Mesenteric fat pad (tissue), 1 donor: ENCODE measurements at places on chromosomes 3 and 15. TPM values are rescaled to one million over a fixed set of nuclear protein-coding genes. Genes with fewer than 3 reads are reported as not detected.

The TRPM1 gene
- 0.93 TPM for total RNA-seq

The UNC13C gene
- total RNA-seq, result not detected

The TMEM43 gene
- total RNA-seq, result 99.3 TPM

The CACNA2D2 gene
- 0.45 TPM for total RNA-seq

The RAB7A gene
- 344 TPM for total RNA-seq

The SUSD5 gene
- 0.26 TPM for total RNA-seq

The SLC24A5 gene
- total RNA-seq, result not detected

The MCCC1 gene
- 55.2 TPM for total RNA-seq

The HRG gene
- not detected for total RNA-seq

The LRRC31 gene
- not detected for total RNA-seq

The CLRN1 gene
- total RNA-seq, result not detected

The ST3GAL6 gene
- 9.4 TPM for total RNA-seq

The ACTRT3 gene
- 3.7 TPM for total RNA-seq

The P2RY1 gene
- total RNA-seq, result 4.3 TPM

The BFSP2 gene
- not detected for total RNA-seq

GRCh38 chr3:42351207-42351606, 59.2 kb downstream of the LYZL4 start:
- DNase-seq, result no peak

GRCh38 chr3:138803006-138803653, 31.6 kb downstream of the PIK3CB start:
- DNase-seq, result no peak

DNA sequence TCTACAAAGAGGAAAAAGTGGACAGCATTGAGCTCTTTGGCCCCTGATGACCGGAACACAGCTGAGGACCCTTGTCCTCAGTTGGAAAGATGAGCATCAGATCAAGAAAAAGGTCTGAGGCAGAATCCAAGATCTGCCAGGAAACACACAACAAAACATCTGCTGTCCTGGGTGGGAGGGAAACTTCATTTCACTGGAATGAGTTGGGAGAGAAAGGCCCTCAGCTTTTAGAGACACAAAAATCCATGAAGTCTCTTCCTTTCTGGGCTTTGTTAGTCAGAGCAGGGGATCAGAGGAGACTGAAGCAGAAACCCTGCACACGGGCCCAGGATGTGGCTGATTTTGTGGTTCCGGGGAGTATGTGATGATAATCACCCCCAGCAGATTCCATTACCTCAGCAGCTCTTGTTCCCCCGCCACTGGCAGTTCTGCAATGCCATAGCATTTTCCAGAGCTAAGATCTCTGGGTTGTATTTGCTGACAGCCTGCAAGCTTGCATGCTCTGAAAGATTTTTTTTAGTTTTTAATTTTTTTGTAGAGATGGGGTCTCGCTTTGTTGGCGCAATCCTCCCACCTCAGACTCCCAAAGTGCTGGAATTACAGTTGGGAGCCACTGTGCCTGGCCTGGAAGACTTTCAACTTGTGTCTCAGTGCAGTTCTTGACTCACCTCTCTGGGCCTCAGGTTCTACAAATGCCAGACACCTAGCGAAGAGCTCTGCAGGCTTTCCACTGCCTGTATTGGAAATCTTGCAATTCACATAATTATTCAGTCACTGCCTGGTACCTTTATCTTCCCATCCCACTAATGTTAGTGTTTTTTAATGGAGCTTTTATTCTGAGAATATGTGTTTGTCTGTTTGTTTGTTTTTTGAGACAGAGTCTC, 5.8 kb upstream of the TATDN2 start:
- DNase-seq, result no peak

GRCh38 chr3:13200946-13201345, 127.7 kb upstream of the IQSEC1 start:
- no peak for DNase-seq

DNA sequence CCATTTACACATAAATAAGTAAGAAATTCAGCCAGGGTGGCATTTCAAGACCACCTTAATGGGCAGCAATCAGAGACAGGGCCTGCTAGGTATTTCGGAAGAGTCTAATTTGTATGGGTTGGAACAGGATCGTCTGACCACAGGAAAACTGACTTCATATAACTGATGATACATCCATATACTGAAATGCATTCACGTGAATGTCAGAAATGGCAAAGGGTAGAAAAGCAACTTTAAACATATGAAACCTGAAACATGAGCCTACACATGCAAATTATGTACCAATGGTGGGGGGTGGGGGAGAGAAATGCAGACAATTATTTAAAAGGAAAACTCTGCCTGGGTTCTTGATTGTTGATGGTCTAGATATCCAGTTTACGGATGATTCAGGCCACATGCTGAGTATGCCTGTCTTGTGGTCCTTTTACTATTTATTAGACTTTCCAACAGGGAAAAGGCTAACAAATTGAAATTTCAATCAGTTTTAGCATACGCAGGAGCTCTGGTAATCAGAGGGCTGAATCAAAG, 582.2 kb downstream of the FOXP1 start:
- no peak for DNase-seq

GRCh38 chr3:44833394-44833793, 28.3 kb upstream of the TMEM42 start:
- no peak for DNase-seq

GRCh38 chr3:184360929-184361531, 375 bp downstream of the CLCN2 start:
- DNase-seq, result no peak

DNA sequence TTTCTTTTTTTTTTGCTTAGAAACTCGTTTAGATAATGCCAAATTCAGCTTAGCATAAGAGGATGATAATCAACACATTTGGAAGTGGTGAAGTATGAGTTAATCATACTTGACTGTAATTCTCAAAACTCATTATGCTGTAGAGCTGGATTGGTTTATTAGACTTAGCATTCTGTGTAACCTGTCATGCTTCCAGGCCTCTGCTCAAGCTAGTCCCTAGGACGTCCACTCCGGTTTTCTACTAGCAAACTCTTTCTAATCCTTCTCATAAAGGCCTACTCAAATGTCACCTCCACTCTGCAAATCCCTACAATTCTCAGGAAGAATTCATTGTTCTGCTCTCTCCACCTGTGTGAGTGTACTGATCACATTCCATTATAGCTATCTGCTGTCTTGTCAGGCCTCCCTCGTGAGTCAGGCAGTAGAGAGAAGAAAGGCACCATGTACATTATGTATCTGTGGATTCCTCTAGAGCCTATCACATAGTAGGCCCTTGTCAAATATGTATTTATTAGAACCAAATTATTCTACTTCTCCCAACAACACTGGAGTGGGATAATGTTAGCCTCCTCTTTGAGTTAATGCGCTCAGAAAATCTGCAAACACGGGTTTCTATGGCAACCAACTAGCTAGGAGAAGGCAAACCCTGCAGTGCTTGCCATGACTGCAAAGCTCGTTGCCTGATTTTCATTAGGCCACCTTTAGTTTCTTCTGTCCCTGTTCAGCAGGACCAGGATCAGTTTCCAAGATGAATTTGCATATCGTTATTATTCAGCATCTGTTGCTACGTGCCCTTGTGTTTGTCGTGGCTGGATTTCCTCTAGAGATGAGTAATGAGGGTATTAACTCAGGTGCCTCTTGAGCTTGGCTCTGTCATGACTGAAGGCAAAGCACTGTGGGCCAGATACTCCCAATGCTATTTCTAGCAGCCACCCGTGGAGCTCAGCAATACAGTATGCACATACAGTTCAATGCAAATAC, 30.7 kb downstream of the ATP13A5 start:
- no peak for DNase-seq

DNA sequence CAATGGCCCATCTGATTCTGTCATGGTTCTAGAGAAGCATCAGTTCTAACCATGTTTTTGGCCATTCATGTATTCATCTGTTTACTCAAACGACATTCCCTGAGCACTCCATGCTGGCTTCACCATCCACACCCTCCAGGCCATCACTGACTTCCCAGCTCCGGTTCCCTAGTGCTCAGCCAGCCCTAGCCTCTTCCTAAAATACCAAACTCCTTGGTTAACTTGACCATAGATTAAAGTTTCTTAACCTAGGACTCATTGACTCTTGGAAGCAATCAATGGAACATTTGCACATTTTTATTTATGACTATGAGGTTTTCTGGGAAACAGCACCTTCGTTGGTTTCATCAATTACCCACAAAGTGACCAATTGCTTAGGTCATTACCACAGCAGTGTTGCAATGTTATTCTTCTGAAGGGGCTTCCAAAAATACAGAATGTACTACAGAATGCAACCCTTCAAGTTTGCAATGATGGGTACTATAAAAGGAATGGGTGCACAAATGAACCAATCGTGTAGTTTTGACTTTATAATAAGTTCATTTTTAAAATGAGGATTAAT, 27.2 kb upstream of the SLC25A36 start:
- no peak for DNase-seq

GRCh38 chr15:73732930-73733329, 20.2 kb downstream of the INSYN1 start:
- no peak for DNase-seq

DNA sequence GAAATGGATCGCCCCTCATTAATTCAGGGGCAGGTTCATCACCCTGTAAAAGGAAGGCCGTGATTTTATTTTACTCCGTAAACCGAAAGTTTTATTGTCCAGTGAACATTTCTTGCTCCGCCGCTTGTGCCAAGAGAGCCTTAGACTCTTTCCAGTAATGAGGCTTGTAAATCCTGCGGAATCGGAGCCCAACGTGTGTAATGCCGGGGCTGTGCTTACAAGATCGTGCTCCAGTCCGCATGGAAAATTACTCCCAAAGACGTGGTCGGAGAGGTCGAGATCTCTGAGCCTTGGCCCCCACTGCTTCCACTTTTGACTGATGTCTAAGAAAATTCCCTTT, 649 bp upstream of the PLOD2 start:
- no peak for DNase-seq

DNA sequence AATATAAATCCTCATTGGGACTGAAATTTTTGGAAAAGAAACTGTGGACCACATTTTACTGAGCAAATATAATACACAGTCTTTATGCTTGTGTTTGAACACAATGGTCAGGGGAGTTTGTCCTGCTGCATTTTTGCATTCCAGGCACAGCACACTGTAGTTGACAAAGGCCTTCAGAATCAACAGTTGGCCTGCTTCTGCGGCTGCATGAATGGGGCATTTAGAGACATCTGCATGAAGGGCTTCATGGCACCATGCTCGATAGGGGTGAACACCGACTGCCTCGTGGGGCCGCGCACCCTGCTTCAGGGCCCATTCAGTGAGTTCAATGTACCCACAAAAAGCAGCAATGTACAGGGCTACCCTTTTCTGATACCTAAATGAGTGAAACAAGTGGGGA, 15.4 kb upstream of the COMMD2 start:
- DNase-seq, result no peak

DNA sequence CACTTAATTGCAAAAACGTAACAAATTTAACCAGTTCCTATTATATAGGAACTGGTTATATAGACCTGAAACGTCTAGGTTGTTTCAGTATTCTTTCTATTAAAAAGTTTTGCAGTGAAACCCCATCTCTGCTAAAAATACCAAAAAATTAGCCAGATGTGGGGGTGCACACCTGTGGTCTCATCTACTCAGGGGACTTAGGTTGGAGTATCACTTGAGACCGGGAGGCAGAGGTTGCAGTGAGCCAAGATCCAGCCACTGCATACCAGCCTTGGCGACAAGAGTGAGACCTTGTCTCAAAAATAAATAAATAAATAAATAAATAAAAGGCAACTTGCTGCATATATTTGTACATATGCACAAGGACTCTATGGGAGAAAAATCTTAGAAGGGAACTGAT, 387.0 kb downstream of the TUSC7 start:
- DNase-seq, result no peak

DNA sequence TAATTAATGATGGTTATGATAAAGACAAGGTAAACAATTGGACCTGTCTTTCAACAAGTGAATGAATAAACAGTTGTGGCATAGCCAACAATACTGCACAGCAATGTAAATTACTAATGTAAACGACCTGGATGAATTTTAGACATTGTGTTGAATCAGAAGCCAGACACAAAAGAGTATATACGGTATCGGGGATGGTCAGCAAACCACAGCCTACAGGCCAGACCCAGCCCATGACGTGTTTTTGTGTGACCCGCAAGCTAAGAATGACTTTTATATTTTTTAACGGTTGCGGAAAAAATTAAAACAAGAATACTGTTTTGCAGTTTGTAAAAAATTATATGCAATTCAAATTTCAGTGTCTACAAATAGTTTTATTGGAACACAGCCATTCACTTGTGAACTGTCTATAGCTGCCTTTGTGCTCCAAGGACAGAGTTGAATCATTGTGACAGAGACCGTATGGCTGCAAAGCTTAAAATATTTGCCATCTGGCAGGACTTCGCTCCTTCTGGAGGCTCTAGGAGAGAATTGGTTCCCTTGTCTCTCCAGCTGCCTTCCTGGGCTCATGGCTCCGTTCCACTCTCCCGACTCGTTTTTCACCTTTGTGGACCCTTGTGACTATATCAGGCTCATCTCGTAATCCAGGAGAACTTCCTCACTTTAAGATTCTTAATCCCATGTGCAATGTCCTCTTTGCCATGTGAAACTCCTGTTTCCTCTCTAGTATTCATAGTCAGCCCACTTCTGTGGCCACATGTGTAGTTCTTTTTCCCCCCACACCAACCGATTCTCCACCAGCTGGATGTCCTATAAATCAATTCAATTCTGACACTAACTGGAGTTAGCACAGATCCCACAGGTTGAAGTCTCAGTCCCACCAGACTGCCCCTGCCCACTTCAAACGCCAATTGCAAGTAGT, 72.7 kb downstream of the CMTM8 start:
- DNase-seq, result no peak

GRCh38 chr3:38578551-38578950, 70.9 kb downstream of the SCN5A start:
- peak; percentile 51 for DNase-seq

GRCh38 chr15:84970843-84971242, 10.8 kb upstream of the PDE8A start:
- DNase-seq, result peak; percentile 30

DNA sequence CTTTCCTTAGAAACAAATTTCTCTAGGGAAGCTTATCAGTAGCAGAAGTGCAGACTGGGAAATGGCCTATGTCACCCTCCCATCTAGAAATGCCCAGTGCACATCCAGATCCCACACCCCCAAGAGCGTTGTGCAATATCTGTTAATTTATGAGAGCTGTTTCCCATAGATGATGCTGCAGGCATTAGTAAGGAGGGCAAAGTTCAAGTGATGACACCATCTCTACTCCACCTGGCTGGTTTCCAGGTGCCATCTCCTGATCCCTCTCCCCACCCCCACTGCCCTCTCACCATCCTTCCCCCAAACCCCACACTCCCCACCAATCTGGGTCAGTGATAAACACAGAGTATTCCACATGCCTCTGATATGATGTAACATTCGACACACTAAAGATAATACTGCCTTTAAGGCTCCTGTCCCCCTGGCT, 39.4 kb downstream of the AGTR1 start:
- no peak for DNase-seq

DNA sequence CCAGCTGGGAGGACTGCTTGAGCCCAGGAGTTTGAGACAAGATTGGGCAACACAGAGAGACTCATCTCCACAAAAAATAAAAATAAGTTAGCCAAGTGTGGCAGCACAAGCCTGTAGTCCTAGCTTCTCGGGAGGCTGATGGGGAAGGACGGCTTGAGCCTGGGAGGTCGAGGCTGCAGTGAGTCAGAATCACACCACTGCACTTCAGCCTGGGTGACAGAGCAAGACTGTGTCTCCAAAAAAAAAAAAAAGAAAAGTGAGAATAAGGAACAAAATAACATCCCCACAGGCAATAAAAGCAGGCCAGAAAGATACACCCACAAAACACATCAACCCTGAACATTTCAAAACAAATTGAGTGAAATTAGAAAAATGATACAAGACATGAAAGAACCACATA, 48.7 kb upstream of the OCA2 start:
- no peak for DNase-seq
